ENCODE measurements at places on chromosomes 6 and 20. TPM values are rescaled to one million over a fixed set of nuclear protein-coding genes. Genes with fewer than 3 reads are reported as not detected.

The PLCB4 gene
- total RNA-seq, result 7.1 TPM

The GPLD1 gene
- 0.28 TPM for total RNA-seq

The VSX1 gene
- not detected for total RNA-seq

The TPD52L1 gene
- total RNA-seq, result 7.5 TPM

The PDYN gene
- not detected for total RNA-seq

The TAGAP gene
- total RNA-seq, result not detected

The C20orf144 gene
- 0.28 TPM for total RNA-seq

The TRIM31 gene
- total RNA-seq, result not detected

The TRIM10 gene
- under 0.01 TPM for total RNA-seq

The CTSZ gene
- total RNA-seq, result 156 TPM

The MOG gene
- not detected for total RNA-seq

The SLC22A3 gene
- 2.3 TPM for total RNA-seq

The MYLK2 gene
- under 0.01 TPM for total RNA-seq

The LTB gene
- total RNA-seq, result 0.28 TPM

The CRISP3 gene
- total RNA-seq, result not detected

The BPIFB2 gene
- total RNA-seq, result not detected

The ULBP1 gene
- total RNA-seq, result under 0.01 TPM

The SOBP gene
- total RNA-seq, result 11.6 TPM

The PRDM13 gene
- not detected for total RNA-seq

The ASIP gene
- not detected for total RNA-seq

The IL17F gene
- not detected for total RNA-seq

The TNF gene
- not detected for total RNA-seq

The COL19A1 gene
- total RNA-seq, result 1.4 TPM

The MLN gene
- not detected for total RNA-seq

The FKBP1C gene
- total RNA-seq, result 0.38 TPM

The SULF2 gene
- 3.5 TPM for total RNA-seq

The TRAPPC3L gene
- total RNA-seq, result under 0.01 TPM

The ADGRB3 gene
- not detected for total RNA-seq

The PHACTR1 gene
- 0.19 TPM for total RNA-seq

The UBD gene
- not detected for total RNA-seq

The KAT14 gene
- total RNA-seq, result 11.5 TPM

The CD24 gene
- total RNA-seq, result 12.3 TPM

The XKR7 gene
- total RNA-seq, result under 0.01 TPM

The LPA gene
- under 0.01 TPM for total RNA-seq

The GINS1 gene
- 29.3 TPM for total RNA-seq

The TMEM14A gene
- 30.2 TPM for total RNA-seq

The ME1 gene
- 11.3 TPM for total RNA-seq

The FOXO3 gene
- 44.8 TPM for total RNA-seq

The CST4 gene
- 0.77 TPM for total RNA-seq

The SLC13A3 gene
- total RNA-seq, result 0.38 TPM

The RBBP8NL gene
- not detected for total RNA-seq
